Cerebellar nuclear complex (tissue), 1 donor: ENCODE measurements at places on chromosomes 6 and 20.

GRCh38 chr6:80553071-80553740 lies 446.7 kb downstream of the BCKDHB start:
- peak; percentile 79 for DNase-seq

GRCh38 chr6:130903007-130903406 lies 75.8 kb downstream of the SMLR1 start:
- no peak for DNase-seq

- DNase-seq = no peak
Observed at GRCh38 chr20:16272780-16273360, 300.4 kb downstream of the KIF16B start.

GRCh38 chr6:21596145-21596948 lies 2.8 kb downstream of the SOX4 start:
- no peak for DNase-seq

GRCh38 chr6:34671801-34672656 lies 24.5 kb downstream of the ILRUN start:
- no peak for DNase-seq

- DNase-seq = no peak
Observed at GRCh38 chr20:50901301-50901700, 29.9 kb downstream of the ADNP start.

DNA sequence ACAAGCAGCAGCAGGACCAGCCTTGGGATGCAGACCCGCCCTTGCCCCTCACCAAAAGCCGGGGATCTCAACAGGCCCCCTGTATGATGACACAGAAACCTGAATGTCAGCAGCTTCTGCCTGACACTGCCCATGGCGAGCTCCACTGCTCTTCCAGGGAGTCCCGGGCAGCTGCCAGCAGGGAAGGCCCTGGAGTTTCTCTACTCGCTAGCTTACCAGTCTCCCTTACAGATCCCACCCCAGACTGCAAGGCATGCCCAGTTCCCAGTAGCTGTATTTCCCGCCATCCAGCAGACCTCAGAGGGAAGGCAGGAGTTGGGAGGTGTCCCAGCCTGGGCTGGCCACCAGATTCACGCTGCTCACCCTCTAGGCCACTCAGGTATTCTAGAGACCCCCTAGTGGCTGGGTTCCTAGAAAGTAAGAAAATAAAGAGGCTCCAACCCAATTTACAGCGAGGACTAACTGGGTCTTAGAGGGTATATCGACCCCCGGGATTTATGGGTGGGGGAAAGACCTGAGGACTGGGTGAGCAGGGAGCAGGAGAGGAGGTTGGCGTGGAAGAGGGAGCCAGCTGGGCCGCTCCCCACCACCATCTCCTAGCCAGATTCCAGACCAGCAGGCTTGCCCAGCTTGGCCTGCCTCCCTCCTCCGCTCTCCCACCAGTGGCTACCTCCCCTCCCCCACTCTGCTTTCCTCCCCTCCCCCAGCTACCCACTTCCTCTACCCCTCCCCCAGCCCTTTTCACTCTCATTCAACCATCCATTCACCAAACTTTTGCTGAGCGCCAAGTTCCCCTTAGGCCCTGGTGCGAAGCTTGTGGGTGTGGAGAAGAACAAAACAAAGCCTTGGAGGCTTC lies 9.7 kb upstream of the HMGA1 start:
- DNase-seq = no peak

DNA sequence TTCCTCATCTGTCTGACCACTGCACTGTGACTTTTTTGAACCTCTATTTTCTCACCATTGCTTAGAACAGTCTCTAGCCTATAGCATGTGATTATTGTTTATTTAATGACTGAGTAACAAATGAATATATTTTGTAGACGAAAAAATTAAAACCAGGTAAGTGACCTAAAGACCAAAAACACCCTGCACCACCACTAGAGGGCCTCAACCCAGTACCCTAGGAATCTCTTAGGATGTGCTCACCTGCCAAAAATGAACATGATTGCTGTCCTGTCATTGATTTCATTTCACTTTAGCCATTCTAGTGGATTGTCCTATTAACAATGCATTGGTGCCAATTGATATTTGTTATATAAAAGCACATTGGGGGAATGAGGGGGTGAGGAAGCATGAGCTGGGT lies 199.1 kb downstream of the COL9A1 start:
- no peak for DNase-seq

DNA sequence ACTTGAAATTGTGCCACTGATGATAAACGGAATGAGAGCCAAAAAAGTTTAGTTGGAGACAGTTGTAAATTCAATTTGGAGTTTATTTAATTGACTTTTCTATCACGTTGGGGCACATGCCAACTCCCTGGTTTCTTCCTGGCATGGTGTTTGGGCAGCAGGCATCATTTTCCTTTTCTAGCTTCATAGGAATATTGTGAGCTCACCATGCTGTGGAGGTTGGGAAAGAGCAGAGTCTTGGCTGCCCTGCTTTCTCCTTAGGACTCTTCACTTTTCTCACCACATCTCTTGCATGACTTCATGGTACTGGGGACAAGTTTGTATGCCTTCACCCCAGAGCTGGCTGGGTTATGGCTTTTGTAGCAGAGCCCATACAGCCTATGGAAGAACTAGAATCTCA lies 6.4 kb downstream of the SCAND1 start:
- no peak for DNase-seq

DNA sequence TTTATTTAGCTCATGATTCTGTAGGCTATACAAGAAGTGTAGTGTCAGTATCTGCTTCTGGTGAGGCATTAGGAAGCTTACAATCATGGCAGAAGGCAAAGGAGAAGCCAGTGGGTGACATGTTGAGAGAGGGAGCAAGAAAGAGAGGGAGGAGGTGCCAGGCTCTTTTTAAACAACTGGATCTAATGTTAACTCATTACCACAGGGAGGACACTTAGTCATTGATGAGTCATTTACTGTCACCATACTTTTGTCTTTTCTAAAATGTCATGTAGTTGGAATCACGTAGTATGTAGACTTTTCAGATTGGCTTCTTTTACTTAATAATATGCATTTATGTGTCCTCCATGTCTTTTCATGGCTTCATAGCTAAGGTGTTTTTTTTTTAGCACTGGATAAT lies 58.1 kb downstream of the NUS1 start:
- DNase-seq = no peak

DNA sequence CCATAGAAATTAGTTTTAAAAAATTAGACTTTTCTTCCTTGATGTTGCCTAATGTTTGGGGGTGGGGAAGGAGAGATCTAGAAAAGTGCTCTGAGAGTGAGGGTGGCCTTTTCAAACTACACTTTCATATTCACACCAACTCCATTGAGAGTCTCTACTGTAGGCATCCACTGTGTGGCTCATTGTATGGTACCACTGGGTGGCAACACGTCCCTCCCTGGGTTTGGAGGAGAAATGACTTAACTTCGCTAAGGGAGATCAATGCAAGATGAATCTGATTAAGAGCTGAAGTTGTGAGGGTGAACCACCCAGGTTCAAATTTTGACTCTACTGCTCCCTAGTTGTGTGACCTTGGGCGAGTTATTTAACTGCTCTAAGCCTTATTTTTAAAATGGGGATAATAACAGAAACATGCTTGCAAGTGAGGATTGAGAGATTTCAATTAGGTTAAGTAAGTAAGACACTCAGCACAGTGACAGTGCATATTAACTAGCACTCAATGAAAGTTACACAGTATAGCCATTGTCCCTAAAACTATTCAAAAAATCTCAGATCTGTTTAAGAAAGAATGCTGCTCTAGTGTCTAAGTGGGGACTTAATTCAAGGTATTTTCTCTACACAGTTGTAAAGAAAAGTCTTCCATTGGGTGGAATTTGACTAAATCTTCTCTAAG lies 193.5 kb upstream of the CNR1 start:
- DNase-seq = no peak

GRCh38 chr20:12153628-12154027 lies 235.9 kb downstream of the BTBD3 start:
- DNase-seq = no peak

GRCh38 chr6:42104095-42104803 lies 38.2 kb downstream of the C6orf132 start:
- DNase-seq = no peak

GRCh38 chr6:42896178-42896719 lies 16.8 kb downstream of the RPL7L1 start:
- no peak for DNase-seq
